ENCODE measurements at places on chromosomes 13 and 19. TPM values are rescaled to one million over a fixed set of nuclear protein-coding genes. Genes with fewer than 3 reads are reported as not detected.

DNA sequence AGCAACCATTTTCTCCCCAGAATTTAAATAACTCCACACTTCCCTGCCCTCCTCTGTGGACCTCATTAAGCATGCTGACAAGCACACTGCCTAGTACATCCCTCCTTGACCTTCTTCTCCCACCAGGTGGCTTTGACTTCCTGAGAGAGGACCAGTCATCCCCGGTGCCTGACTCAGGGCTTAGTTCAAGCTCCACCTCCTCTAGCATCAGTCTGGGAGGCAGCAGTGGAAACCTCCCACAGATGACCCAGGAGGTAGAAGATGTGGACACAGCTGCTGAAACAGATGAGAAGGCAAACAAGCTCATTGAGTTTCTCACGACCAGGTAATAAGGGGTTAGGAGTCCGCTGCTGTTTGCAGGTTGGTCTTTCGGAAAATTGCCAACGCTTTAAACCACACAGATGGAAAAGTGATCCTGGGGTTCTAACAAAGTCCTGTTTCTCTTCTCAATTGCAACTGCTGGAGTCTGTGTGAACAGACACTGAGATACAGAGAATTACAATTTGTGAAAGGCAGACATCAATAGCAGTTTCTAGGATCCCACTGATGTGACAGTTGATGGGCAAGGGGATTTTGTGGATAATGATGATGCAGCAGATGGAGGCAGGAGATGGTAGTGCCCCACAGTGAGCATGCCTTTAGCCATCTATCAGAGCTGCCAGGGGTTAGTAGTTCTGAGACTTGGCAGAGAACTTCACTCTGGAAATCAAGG, 86.7 kb downstream of the ZAR1L start:
- H3K36me3 ChIP-seq, result no peaks in the 10 kb centered on the region
- no peak for DNase-seq

Gene ODAD3
- 6.8 TPM for total RNA-seq

Gene GJB6
- 2.0 TPM for total RNA-seq

- peaks cover 8% of the 10 kb centered on the region for H3K36me3 ChIP-seq
- DNase-seq, result peak; percentile 93
- no peaks in the 10 kb centered on the region for H3K27me3 ChIP-seq
These were observed 83.2 kb upstream of the MCF2L start for GRCh38 chr13:112885782-112886268.

- H3K36me3 ChIP-seq, result peaks cover 10% of the 10 kb centered on the region
- no peaks in the 10 kb centered on the region for H3K27me3 ChIP-seq
- no peak overlapping the region for H3K4me3 ChIP-seq
- no peak overlapping the region for H3K27ac ChIP-seq
- no peaks in the 10 kb centered on the region for H3K4me1 ChIP-seq
These were observed 27.7 kb downstream of the SBNO2 start for GRCh38 chr19:1146412-1146699.

DNA sequence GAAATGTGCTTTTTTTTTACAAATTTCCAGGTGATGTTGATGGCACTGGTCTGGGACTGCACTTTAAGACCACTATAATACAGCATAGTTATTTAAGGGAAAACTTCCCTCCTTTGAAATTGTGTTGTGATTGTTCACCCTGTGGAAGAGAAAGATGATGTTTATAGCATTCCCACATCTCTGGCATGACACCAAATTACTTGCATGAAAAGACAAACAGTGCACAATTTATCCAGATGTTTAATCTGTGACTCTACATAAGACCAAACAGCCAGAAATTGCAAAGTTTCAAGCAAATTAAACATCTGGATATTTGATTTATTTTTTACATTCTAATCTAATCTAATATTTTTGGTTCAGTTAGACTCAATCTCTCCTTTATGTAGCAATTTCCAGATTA, 51.6 kb downstream of the UFM1 start:
- H3K27ac ChIP-seq, result no peak overlapping the region
- no peak for DNase-seq
- no peaks in the 10 kb centered on the region for H3K4me1 ChIP-seq
- no peak overlapping the region for H3K4me3 ChIP-seq
- no peaks in the 10 kb centered on the region for H3K27me3 ChIP-seq

Gene MBD3L2
- total RNA-seq, result not detected

GRCh38 chr19:1767464-1767933, 14.2 kb downstream of the ONECUT3 start:
- no peak overlapping the region for H3K4me3 ChIP-seq
- DNase-seq, result peak; percentile 27
- H3K4me1 ChIP-seq, result no peaks in the 10 kb centered on the region
- H3K36me3 ChIP-seq, result no peaks in the 10 kb centered on the region

DNA sequence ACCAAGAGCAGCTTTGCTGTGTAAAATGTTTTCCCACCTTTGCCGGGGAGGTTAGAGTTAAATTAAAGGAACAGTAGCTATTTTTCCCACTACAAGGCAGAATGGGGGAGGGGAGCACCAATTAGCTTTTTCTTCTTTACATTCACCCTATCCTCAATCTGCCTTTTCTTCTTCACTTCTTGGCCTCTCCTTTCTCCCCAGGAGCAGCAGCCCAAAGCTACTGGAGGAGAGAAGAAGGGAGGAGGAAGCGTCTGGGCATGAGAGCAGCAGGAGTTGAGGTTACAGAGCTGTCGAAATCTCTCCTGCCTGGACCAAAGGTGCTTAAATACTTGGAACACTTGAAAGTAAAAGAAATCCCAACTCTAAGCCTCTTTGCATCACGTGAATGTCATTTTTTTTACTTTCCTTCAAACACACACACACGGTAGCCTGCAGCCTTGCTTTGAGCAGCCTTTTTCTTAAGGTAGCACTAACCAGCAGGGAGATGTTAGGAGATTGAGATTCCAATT, 39.0 kb upstream of the WASF3 start:
- H3K27me3 ChIP-seq, result no peaks in the 10 kb centered on the region
- no peaks in the 10 kb centered on the region for H3K4me1 ChIP-seq
- H3K27ac ChIP-seq, result no peak overlapping the region
- peak; percentile 34 for DNase-seq
- H3K36me3 ChIP-seq, result no peaks in the 10 kb centered on the region
- H3K4me3 ChIP-seq, result no peak overlapping the region

Gene ZNF66
- total RNA-seq, result 12.3 TPM

DNA sequence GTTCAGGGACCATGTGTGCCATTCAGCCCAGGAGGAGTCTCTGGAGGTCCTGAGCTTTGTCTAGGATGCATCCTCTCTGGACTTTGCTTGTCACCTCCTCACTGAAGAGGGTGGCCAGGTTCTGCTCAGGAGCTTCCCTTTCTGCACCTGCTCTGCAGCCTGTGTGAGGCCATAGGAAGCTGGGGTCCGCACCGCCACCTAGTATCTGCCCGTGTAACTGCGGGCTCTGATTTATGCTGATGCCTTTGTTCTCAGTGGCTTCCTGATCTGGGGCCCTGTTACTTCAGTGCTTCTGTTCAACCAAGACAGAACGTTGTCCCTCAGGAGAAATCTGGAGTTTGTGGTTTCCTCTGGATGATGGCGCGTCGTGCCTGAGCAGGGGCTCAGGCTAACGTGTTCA, 15.5 kb downstream of the ZNF610 start:
- DNase-seq, result peak; percentile 4
- no peak overlapping the region for H3K27ac ChIP-seq
- H3K36me3 ChIP-seq, result peaks cover 21% of the 10 kb centered on the region
- H3K4me1 ChIP-seq, result no peaks in the 10 kb centered on the region

Gene CKM
- not detected for total RNA-seq

Gene GNG8
- not detected for total RNA-seq

- H3K4me1 ChIP-seq, result peaks cover 7% of the 10 kb centered on the region
- H3K27me3 ChIP-seq, result no peaks in the 10 kb centered on the region
- no peak overlapping the region for H3K27ac ChIP-seq
- no peaks in the 10 kb centered on the region for H3K36me3 ChIP-seq
These were observed 267.8 kb downstream of the KCNRG start for GRCh38 chr13:50283017-50283416.

DNA sequence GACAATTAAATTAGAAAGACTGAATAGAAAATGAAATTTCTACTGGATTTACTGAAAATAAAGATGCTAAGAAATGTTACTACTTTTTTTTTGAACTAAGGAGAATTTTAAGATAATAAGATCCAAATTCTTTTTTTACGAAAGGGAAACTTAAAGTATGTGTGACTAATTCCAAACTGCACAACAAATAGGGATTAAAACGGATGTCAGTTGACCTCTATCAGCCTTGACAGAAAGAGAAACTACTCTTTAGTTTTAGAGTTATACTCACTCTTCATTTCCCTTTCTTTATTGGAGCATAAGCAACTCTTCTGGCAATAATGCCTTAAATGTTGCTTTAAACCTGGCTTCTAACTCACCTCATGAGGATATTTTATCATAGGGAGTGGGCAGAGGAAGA, 273.8 kb downstream of the SLITRK6 start:
- no peak overlapping the region for H3K27ac ChIP-seq
- H3K27me3 ChIP-seq, result peaks cover 5% of the 10 kb centered on the region
- no peak overlapping the region for H3K4me3 ChIP-seq
- no peaks in the 10 kb centered on the region for H3K36me3 ChIP-seq

Gene GPR12
- not detected for total RNA-seq

DNA sequence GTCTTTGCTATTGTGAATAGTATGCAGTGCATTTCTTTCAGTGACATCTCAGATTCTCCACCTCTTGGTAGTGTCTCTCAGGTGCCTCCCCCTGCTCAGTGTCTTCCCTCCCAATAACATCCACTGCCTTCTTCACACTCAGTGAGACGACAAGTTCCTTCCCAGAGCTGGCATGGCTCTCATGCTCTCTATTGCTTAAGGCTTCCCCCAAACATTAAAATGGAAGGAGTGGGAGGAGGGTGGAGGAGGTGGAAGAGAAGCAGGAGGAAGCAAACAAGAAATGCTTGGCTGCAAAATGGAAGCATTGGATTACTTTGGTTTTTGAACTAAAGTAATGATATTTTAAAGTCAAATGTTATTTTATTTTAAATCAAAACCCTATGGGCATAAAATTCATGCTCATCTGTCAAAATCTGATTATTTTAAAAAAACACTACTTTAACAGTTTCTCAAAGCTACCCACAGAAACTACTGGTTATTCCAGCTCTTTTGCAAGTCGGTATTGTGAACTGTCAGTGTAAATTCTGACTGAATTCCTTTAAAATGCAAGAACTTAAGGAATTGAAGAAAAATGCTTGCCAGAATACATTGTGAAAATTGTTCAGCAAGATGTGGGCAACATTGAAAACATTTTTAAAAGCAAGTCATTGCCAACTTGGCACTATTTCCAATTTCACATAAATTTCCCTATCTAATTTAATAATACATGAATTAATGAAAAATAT, 727.6 kb upstream of the ARGLU1 start:
- H3K27ac ChIP-seq, result no peak overlapping the region
- no peak for DNase-seq
- H3K27me3 ChIP-seq, result no peaks in the 10 kb centered on the region
- H3K36me3 ChIP-seq, result no peaks in the 10 kb centered on the region
- no peak overlapping the region for H3K4me3 ChIP-seq

DNA sequence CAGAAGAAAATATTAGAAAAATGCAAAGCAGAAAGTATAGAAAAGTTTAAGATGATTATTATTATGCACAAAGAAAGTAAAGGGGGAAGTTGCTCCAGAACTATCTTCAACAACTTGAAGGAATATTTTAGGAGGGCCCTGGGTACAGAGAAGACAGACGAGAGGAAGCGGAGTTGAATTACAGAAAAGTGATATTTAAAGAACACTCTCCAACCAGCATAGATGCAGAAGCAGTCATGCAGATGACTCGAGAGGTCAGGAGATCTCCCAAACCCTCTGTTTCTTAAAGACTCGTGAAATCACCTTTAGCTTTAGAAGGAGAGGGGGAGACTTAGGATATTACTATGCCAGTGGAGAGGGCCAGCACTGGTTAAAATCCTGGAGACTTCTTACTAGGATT, 8.5 kb upstream of the SHISA2 start:
- no peak overlapping the region for H3K4me3 ChIP-seq
- no peaks in the 10 kb centered on the region for H3K36me3 ChIP-seq
- H3K4me1 ChIP-seq, result peaks cover 4% of the 10 kb centered on the region
- H3K27ac ChIP-seq, result no peak overlapping the region
- no peak for DNase-seq

DNA sequence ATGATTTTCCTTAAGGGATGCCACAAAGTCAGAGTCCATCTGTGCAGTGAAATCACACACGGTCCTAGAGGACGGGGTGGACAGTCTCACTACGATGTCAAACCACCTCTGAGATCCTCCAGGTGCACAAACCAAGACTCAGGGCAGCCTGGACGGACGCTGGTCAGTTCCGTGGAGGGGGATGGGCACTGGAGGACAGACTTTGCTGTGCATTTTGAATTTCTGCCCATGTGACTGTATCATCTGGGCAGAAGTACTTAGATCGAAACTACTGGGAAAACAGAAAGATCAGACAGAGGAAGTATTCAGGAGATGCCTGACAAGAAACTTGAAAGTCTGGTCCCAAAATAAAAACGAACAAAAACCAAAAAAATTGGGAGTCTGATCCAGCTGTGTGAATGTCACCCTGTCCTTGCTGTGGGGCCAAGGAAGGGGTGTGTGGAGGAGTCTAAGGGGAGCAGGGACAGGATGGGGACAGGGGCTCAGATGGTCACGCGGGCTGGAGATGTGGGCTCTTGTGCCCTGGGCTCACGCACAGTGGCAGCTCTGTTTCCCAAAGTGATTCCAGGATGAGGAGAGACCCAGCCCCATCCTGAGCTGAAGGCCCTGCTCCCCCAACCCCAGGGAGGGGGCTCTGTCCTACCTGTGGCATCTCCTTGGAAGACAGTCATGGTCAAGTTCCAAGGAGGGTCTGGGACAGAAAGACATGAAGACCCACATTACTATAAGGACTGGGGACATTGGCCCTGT, 1.5 kb downstream of the SIGLEC8 start:
- H3K36me3 ChIP-seq, result no peaks in the 10 kb centered on the region
- H3K27ac ChIP-seq, result no peak overlapping the region
- no peaks in the 10 kb centered on the region for H3K4me1 ChIP-seq
- H3K4me3 ChIP-seq, result no peak overlapping the region
- no peaks in the 10 kb centered on the region for H3K27me3 ChIP-seq

Gene ATP1A3
- not detected for total RNA-seq

Gene SLC25A42
- 36.6 TPM for total RNA-seq

Gene PLA2G4C
- total RNA-seq, result 9.4 TPM

Gene TNFSF9
- 0.45 TPM for total RNA-seq

DNA sequence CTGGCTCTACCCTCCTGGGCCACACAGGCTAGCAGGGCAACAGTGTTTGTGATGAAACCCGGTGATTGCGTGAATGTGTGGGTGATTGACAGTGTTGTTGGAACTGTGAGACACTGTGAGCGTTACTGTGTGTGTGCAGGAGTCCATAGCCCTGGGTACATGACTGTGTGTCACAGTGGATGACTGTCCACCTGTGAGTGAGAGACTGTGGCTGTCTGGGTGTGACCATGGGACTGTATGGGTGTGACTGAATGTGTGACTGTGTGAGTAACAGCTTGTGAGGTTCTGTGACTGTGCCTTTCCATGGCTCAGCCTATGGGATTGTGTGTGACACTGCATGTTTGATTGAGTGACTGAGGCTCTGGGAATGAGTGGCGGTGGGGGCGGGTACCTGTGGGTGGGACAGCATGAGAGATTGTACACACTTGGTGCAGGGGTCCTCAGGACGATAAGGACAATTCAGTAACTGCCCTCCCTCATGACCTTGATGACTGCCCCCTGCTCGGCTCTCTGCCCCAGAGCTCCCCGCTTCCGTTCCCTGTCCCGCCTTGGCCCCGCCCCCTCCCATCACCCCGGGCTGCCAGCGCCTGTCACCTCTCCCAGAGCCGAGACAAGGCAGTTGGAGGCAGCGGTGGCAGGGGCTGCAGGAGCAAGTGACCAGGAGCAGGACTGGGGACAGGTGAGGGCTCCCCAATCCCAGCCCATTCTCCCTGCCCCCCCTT, at the start of gene GIPR:
Gene GIPR (plus strand): TSS at position 602 of the 722 bp plus-strand sequence. CDS start 1,300 bp downstream, outside the sequence.
- no peaks in the 10 kb centered on the region for H3K36me3 ChIP-seq
- H3K27me3 ChIP-seq, result peaks cover 19% of the 10 kb centered on the region
- peak within 1 kb of the TSS; percentile 17 for H3K4me3 ChIP-seq
- H3K4me1 ChIP-seq, result peaks cover 21% of the 10 kb centered on the region
- DNase-seq, result no peak
- H3K27ac ChIP-seq, result no peak within 1 kb of the TSS

Data from thyroid gland (tissue), 4 donors.